Common myeloid progenitor, CD34-positive (primary cell): ENCODE measurements at places on chromosomes 7 and 10.

DNA sequence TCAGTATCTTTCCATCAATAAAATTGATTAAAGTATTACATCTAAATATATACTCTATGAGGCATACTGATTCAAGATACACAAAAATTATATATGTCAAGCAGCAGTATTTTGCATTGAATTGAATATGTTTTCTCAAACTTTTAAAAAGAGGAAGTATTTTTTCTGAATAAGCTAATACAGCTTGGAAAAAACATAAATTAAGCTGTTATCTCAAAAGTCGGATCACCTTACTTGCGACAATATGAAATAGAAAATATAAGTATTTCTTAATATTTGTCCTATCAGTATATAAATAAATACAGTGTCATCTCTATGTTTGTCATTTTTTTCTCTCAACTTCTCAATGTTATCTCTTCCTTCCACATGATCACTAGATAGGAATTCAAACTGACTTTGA lies 139.3 kb downstream of the MBL2 start:
- peak; percentile 51 for DNase-seq

DNA sequence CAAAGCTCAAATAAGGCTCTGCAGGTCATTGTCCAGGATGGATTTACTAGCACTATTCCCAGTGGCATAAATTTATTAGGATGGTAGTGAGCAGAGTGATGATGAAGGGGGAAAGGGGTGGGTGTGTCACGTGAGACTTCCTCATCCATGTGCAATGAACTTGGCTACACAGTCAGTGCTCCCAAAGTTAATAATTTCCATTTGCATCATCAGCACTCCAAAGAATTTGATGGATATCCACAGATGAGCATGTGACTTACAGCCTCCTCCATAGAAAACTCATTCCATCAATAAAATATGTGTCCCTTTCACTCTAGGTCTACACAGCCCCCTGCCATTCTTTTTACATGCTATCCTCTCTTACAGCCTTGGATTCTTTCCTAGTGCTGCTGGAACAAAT lies 142.6 kb upstream of the PLPP4 start:
- no peak for DNase-seq

GRCh38 chr10:62460393-62460792 lies 86.2 kb downstream of the ZNF365 start:
- DNase-seq = no peak

DNA sequence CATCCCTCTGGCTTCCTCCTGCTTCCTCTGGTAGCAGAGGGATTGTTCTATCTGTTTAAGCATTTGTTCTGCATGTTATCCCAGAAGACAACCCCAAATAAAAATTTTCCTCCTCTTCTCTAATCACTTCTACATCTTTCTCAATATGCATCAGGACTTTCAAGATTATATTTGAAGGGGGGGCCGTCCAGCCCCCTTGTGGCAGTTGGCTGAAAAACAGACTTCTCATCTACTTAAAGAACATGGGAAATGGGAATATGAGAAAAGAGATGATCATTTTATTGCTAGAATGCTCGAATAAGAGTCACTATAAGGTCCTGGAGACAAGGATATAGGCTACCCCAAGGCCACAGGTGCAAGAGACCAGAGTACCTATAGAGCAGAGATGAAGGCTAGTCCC lies 466.0 kb downstream of the REEP3 start:
- no peak for DNase-seq

GRCh38 chr10:92880233-92880861 lies 32.0 kb downstream of the EXOC6 start:
- peak; percentile 77 for DNase-seq

DNA sequence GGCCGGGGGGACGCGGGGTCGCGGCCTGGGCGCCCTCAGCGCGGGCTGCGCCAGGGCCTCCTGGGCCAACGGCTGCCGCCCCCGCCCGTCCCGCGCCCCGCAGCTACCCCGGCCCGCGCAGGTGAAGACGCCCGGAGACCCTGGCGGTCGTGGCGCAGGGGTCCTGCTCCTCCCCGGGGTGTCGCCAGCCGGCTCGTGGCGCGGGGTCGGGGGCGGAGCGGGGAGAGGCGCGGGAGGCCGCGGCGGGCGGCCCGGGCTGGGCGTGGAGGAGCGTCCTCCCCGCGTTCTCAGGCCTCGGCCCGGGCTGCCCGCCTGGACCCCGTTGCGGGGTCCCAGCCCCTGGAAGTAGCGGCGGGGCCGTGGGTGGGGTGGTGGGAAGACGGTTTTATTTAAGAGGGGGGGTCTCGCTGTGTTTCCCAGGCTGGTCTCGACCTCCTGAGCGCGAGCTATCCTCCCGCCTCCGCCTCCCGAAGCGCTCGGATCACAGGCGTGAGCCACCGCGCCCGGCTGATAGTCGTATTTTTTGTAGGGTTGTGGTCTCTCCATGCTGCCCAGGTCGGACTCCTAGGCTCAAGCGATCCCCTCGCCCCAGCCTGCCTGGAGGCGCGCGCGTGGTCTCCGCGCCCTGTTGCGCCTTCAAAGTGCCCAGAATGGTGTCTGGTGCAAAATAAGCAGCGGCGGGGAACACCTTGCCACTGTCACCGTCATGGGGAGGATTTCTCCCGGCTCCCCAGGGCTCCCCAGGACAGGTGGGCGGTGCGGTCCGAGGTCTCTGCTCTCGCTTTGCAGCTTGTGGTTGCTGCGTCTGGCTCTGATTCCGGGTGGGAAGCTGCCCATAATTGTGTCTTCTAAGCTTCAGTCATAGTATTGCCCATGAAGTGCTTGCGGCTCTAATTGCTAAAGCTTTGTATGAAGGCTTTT lies 15.3 kb upstream of the SUN1 start:
- DNase-seq = peak; percentile 60

- no peak for DNase-seq
These were observed 1.0 kb downstream of the CPED1 start for GRCh38 chr7:120989257-120990220.

DNA sequence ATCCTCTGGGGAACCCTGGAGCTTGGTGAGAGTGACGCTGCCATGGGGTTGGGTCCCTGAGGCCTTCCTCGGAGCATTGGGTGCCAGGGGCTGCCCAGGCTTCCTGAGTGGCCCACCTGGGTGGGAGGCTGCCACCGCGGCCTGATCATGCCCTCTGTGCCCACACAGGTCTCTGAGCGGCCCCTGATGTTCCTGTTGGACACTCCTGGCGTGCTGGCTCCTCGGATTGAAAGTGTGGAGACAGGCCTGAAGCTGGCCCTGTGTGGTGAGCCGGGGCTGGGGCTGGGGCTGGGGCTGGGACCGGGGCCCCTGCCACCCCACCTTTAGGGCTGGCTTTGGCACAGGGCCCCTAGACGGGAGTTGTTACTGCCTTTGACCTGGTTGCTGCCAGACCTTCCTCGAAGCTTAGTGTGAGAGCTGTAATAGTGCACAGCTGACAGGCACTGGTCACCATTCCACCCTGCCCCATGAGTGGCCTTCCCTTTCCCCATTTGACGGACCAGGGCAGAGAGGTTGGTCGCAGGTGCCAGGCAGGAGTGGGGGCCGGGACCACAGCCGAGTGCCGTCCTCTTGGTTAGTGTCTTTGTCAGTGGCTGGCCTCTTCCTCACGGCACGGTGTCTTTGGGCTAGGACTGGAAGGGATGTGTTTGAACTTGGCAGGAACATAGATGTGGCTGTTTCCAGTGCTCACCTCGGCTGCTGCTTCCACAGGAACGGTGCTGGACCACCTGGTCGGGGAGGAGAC lies 8.2 kb downstream of the MTG1 start:
- DNase-seq = no peak

- no peak for DNase-seq
These were observed 119.9 kb upstream of the PTER start for GRCh38 chr10:16316733-16317390.

DNA sequence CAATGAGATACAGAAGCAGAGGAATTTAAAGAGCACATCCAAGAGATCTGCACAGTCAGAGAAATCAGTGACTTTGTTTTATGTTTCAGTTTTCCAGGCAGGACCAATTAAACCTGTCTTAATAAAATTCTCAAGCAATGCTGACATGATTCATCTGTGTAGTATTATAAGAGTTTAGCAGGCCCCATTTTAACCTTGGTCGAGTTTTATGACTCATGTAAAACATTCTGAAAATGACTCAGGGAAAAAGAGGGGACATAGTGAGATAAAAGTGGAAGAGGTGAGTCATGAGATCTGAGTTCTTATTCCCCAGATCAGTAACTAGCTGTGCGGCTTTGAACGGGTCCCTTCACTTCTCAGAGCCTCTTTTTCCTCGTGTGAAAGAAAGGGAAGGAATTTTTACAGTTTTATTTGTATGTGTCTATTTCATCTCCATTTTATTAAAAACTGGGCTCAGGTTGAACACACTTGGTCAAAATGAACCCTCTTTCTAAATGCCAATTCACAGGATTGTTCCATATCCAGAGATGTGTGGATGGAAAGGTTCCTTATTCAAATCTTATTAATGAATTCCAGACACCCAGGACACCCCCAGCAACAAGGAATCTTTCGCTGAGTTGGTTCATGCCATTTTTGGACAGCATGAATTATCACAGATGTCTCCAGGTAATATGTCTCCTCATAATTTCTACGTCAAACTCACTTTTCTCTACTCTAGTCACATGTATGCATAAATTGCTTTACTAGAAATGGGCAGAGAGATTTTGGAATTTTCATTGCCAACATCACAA lies 143.2 kb downstream of the JAZF1 start:
- peak; percentile 44 for DNase-seq

DNA sequence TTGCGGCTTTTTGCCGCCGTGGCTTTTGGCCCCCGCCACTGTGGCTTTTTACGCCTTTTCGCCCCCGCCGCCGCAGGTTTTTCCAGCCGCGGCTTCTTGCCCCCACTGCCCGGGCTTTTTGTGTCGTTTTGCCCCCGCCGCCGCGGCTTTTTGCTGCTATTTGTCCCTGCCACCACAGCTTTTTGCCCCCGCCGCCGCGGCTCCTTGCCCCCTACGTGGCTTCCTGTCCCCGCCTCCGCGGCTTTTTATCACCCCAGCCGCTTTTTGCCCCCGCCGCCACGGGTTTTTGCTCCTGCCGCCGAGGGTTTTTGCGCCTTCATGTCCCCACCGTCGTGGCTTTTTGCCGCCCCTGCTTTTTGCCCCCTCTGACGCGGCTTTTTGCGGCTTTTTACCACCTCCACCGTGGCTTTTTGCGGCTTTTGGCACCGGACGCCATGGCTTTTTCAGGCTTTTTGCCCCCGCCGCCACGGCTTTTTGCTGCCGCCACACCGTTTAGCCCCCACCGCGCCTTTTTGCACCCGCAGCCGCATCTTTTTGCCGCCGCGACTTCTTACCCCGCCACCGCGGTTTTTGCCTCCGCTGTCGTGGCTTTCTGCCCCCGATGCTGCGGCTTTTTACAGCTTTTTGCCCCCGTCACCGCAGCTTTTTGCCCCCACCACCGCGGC lies 637.0 kb downstream of the ZNF716 start:
- no peak for DNase-seq

GRCh38 chr7:15650787-15651186 lies 35.7 kb downstream of the MEOX2 start:
- no peak for DNase-seq

DNA sequence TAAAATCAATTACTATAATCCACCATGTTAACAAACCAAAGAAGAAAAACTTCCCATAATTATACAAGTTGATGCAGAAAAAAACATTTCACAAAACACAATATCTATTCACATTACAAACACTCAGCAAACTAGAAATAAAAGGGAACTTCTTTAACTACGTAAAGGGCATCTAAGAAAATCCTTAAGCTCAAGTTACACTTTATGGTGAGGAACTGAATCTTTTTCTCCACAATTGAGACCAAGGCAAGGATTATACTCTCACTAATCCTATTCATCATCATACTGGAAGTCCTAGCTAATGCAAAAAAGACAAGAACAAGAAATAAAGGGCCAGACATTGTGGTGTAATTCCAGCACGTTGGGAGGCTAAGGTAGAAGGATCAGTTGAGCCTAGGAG lies 159.9 kb downstream of the ZNF365 start:
- no peak for DNase-seq
